ENCODE measurements at places on chromosomes 5 and 9.

DNA sequence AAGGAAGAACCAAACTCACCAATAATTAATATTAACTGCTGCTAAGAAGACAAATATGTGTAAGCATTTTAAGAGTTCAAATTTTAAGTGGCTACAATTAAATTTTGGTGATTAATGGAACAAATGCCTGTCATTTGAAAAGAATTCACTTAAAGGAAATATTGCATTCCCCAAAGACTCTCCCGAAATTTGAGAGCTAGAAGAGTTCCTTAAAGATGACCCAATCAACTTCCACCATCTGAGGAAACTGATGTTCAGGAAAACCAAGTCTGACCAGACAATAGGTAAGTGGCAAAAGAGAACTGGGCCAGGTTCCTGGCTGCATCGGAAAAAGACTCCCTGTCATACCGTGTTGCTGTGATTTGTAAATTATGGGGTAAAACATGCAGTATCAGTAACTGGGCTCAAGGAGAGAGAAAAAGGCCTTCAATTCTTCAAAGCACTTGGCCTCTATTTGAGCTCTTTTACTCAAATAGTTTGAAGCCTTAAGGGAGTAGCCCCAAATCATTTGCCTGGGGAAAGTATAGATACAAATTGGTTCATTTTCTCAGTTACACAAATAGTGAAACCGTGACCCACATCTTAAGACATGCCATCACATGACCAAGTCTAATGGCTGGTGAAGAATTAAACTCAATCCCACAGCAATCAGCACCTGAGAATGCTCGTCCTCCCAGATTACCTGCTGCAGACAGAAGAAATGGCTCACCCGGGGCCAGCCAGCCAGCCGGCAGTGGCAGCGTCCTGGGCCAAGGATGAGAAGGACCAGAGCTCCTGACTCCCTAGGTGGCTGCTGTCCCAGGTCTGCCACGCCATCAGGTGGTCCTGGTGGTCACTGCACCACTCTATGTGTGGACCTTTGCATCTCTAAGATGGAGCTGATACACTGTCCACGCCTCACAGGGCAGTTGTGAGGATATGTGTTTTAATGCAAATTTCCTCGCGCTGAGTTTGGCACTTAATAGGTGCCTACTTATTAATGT, 162.9 kb downstream of the TTLL11 start:
- DNase-seq = no peak

GRCh38 chr5:123351240-123351639, 72.0 kb downstream of the CEP120 start:
- no peak for DNase-seq

GRCh38 chr5:172407241-172407691, 47.1 kb downstream of the SH3PXD2B start:
- DNase-seq = no peak

GRCh38 chr5:38370358-38371100, 112.2 kb downstream of the EGFLAM start:
- no peak for DNase-seq

DNA sequence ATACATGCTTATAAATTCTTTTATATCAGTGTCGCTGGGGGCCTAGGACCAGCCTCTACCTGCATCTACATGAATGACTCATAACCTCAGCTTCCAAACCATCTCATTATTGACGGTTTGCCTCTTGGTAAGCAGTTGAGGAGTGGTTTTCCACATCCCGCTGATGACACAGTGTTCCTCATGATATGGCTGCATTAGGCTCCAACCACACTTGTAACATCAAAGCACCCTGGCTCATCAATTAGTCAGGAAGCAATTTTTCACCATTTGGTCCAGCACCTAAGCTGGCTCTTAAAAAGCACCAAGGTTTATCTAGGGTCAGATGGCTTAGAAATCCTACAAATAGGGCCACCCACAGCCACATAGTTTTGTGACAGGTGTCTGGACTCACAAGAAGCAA, 402.4 kb downstream of the ARHGEF28 start:
- DNase-seq = no peak

- DNase-seq = no peak
Measured at GRCh38 chr5:147685993-147686392, 96.5 kb downstream of the JAKMIP2 start.

GRCh38 chr9:76373173-76373783, 20.9 kb downstream of the RFK start:
- no peak for DNase-seq

DNA sequence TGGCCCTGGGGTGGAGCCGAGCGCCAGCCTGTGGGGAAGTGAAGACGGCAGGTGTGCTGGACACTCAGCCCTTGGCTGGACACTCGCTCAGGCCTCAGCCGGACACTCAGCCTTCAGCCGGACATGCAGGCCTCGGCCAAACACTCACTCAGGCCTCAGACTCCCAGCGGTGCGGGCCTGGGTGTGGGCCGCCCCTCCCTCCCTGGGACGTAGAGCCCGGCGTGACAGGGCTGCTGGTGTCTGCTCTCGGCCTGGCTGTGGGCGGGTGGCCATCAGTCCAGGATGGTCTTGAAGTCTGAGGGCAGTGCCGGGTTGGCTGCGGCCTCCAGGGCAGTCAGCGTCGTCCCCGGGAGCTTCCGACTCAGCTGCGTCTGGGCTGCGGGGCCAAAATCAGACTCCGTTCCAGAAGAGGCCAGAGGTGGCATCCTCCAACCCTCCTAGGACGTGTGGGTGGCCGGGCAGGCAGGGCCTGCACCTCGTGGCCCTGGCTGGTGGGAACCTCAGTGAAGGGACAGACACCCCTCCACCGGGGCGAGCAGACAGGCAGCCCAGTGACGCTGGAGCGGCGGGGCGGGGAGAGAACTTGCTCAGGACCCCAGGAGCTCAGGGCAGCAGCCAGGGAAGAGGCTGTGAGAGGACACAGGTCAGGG, 28.4 kb downstream of the SLC6A18 start:
- DNase-seq = no peak

GRCh38 chr5:137374110-137374714, 124.9 kb downstream of the SPOCK1 start:
- peak; percentile 94 for DNase-seq

DNA sequence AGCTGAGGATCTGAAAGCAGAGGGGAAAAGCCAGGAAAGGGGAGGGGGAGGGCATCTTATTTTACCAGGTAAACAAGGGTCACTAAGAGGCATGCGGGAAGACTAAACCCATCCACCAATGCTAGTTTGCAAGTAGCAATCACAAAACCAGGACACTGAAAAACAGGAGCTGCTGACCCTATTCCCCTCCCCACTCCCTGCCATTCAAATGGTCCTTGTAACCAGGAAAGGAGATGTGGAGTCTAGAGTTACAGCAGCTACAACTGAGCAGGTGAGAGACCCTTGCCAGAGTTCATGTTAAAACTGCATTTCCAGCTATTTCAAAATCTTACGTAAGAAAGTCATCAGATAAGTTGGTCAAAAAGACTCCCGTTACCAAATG, 85.3 kb upstream of the SIMC1 start:
- DNase-seq = no peak

DNA sequence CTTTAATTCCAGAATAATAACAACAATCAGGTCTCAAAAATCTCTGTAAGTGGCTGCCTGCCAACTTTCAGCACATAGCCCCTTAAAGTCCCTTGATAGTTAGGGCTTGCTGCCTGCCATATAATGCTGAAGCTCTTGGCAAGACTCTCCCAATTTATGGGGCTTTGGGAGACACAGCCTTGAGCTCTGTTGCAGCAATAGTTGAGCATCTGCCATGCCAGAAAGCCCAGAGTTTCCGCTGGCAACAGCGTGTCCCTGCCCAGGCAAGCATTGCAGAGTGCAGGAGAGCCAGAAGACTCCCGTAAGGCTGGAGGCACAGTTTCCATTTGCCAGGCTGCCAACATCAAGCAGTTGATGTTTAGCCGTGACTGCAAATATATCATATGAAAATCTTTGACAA, 678.5 kb upstream of the NUDT12 start:
- no peak for DNase-seq

DNA sequence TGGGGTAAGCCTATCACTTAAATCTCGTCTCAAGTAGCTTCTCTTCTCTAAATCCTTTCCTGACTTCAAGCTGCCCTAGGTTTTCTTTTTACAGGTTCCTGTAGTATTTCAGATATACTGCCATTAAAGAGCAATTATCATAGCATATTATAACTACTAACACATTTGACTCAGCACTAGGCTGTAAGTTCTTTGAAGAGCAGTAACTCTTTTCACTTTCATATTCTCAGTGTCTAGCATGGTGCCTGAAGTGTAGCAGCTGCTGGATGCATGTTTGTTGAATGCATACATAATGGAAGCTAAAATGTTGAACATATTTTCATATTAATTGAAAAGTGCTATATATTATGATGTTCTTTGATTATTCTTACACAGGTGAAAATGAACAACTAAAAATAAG, 22.5 kb downstream of the CCDC152 start:
- DNase-seq = no peak

DNA sequence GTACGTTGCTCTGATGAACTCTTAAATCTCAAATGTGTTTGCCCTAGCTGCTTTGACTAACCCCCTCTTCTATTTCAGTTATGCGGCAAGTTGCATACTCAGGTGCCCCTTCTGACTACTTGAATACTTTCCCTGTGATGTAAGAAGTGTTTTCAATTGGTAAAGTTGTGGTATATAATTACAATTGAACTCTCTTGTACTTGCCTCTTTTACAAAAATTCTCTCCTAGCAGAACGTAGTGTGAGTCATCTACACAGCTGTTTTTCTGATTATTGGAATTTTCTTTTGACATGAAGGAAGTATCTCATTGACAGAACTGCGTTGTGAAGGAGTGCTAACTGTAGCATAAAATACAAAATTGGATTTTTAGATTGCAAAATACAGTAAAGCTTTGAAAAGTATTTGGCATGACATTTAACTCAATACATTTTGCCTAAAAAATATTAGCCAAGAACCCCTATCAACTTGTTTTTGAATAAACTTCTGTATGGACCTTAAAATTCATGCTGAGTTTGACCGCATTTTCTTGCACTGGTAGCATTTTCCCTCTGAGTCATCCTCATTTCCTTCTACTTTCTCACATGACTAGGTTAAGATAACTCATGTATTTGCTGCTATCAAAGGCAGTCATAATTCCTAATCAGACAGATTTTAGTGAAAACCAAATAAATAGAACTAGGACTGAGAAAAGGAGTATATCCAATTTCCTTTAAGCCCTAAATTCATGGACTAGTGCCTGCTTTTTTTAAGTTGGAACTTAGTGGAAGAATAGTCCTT, 6.3 kb downstream of the CRHBP start:
- DNase-seq = no peak

- DNase-seq = no peak
Measured at GRCh38 chr9:89361816-89362646, 43.7 kb downstream of the SECISBP2 start.

DNA sequence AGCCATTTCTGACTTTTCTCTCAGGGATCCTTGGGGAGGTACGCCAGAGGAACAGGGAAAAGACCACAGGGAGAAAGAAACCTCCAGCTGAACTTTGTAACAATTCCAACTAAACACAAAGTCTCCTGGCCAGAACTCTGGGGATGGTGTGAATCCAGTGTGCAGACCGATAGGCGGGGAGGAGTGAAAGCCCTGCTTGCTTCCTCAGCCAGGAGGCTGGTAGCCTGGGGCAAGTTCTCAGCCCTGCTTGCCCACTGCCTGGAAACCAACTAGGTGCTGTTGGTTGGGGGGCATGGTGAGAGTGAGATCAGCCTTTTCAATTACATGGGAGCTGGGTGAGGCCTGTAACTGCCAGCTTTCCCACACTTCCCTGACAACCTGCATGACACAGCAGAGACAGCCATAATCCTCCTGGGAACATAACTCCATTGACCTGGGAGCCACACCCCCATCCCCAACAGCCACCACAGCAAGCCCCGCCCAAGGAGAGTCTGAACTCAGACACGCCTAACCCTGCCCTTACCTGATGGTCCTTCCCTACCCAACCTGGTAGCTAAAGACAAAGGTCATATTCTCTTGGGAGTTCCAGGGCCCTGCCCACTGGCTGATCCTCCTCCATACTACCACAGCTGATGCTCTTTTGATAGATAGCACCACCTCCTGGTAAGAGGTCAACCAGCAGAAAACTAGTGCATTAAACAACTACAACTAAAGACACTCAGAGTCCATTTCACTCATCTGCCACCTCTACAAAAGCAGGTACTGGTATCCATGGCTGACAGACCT, 100.1 kb upstream of the TNFAIP8 start:
- DNase-seq = no peak

DNA sequence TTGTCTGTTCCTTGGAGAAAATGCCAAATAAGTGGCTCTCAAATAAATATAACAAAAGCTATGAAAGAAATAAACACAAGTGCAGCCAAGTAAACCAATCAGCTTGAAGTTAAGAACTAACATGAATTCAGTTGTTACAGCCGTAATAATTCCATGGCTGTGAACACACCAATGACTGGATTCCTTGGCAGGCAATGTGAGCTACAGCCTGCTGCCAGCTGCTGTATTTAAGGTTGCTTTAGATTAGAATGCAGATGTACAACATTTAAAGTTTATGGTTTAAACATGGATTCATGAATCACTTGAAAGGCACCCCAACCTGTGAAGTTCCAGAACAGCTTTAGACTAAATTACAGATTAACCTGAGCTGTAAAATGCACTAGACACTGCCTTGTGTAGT, 626.4 kb upstream of the SEMA6A start:
- DNase-seq = no peak

DNA sequence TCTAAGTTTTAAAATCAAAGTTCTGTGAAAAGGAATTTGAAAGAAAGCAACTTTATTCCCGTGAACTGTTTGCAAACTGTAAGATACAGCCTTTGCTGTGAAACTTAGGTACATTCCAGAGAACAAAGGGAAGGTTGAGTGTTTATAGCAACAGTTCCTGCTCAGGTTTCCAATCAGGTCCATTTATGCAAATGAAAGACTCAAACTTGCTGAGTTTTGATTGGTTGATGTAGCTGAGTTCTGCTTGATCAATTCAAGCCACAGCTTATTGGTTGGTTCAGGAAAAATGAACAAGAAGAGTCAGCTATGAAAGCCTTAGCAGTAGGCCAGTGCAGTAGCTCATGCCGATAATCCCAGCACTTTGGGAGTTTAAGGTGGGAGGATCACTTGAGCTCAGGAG, 37.9 kb downstream of the SLC27A6 start:
- no peak for DNase-seq

GRCh38 chr9:130789747-130790672, 45.0 kb upstream of the ABL1 start:
- DNase-seq = no peak

GRCh38 chr9:99824378-99825171, 2.9 kb downstream of the NR4A3 start:
- DNase-seq = no peak

GRCh38 chr9:133485531-133486260, 6.8 kb upstream of the SLC2A6 start:
- DNase-seq = no peak

- no peak for DNase-seq
Measured at GRCh38 chr9:2307480-2307879, 292.3 kb downstream of the SMARCA2 start.

DNA sequence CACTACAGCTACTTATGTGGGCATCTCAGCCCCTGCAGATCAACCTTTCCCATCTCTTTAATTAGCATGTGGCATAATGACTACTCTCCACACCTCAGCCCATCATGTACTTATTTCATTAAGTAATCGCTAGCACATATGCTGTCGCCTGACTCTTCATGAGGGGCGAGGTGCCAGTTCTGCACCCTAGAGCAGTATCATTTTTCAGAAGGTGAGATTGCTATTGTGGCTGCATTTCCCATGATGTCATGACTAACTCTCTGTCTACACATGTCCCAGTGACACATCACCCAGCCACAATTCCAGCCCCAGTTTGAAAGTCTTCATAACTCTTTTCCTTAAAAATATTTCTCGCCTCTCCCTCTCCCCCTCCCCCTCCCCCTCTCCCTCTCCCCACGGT, 7.6 kb upstream of the F2RL1 start:
- no peak for DNase-seq

All from NCI-H1092 treated with DMSO at 0.1 percent for 48 hours (cell line).